ENCODE measurements at places on chromosomes 1 and 21. TPM values are rescaled to one million over a fixed set of nuclear protein-coding genes. Genes with fewer than 3 reads are reported as not detected.

DNA sequence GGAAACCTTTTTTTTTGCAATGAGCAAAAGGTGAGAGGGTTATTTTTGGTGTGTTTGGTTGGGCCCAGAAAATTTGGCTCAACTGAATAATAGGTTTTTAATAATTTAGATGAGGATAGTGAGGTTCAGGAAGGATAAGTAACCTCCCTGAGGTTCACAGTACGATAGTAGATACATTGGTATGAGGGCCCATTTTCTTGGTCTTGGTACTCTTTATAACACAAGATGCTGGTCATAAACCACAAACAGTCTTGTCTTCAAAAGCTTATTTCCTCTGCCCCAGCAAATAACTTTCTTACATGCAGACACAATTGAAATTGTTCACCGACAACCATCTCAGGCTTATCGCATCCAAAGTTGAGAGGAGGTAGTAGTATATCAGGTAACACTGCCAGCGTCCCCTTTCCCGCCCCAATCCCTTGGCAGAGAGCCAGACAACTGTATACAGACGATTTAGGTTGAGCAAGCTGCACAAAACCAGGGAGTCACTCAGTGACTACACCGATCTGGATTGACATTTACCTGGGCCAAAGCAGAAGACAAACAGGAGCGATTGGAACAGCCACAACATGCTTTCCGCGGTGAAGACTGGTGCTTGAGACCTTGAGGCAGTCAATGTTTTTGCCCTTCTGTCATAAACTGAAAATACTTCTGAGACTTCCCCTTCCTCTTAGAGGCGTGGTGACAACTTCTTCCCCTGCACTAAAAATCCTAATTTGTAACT, at the start of gene SLAMF6:
SLAMF6 (minus strand) TSS at position 634 of the 724 bp plus-strand sequence; CDS start at position 571, 63 bp downstream.
- DNase-seq: peak; percentile 64

DNA sequence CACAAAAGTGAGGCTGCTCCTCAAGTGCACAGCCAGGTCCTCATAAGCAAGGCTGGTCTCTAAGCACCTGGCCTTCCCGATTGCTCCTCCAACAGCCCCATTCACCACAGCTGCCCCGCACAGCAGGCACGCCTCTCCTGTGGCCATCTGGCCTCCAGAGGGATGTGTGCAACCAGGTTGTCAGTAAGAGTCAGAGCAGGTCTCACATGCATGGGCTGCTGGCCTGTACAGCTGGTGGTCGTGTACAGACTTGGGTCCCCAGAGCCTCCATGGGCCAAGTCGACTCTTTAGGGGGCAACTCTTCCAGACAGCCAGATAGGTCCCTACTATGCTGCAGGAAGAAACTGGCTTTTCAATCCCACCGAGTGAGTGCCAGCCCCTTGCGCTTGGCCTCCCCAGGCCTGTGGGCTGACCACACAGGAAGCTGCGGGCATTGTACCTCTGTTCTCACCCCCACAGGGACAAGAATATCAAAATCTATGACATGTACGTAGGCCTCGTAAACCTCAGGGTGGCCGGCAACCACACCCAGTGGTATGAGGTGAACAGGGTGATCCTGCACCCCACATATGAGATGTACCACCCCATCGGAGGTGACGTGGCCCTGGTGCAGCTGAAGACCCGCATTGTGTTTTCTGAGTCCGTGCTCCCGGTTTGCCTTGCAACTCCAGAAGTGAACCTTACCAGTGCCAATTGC, 1.4 kb downstream of the PRSS38 start:
- no peak for DNase-seq

GRCh38 chr1:31801458-31801857, 14.4 kb downstream of the SPOCD1 start:
- DNase-seq: no peak

GRCh38 chr1:151716771-151717631, at the start of gene CELF3:
CELF3 (minus strand) TSS chr1:151716803; CDS start chr1:151716020, 783 bp downstream.
- no peak for DNase-seq

- no peak for DNase-seq
Observed at GRCh38 chr1:58718435-58718834, 18.6 kb upstream of the MYSM1 start.

DNA sequence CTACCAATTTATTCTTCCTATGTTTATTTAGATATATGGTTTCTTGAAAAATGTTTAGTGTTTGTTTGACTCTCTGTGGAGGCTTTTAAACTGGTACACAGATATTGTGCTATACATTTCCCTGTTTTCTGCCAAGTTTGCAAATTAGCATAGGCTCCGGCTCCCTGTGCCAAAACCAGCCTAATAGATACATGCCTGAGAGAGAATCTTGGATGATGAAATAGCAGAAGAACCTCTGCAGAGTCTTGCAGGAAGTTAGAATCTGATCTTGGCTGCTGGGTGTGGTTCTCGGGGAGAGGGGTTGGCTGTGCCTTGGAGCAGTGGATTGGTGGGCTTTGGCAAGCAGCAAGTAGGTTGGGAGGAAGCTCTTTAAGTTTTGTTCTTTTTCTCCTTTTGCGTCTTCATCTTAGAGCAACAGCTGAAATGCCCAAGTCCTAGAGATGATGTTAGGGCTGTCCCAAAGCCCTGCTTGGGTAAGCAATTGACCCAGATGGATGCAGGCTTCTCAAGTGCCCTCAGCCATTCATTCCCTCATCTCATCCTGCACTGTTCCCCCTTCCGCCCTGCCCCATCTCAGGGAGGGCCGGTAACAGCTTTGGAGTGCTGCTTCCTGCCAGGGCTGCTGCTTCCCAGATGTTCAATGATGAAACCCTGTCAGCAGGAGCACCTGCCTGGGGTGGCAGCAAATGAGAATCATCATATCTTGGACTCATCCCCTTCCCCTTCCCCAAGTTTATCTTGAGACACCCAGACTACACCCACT, 9.3 kb downstream of the PLA2G2A start:
- DNase-seq: no peak

DNA sequence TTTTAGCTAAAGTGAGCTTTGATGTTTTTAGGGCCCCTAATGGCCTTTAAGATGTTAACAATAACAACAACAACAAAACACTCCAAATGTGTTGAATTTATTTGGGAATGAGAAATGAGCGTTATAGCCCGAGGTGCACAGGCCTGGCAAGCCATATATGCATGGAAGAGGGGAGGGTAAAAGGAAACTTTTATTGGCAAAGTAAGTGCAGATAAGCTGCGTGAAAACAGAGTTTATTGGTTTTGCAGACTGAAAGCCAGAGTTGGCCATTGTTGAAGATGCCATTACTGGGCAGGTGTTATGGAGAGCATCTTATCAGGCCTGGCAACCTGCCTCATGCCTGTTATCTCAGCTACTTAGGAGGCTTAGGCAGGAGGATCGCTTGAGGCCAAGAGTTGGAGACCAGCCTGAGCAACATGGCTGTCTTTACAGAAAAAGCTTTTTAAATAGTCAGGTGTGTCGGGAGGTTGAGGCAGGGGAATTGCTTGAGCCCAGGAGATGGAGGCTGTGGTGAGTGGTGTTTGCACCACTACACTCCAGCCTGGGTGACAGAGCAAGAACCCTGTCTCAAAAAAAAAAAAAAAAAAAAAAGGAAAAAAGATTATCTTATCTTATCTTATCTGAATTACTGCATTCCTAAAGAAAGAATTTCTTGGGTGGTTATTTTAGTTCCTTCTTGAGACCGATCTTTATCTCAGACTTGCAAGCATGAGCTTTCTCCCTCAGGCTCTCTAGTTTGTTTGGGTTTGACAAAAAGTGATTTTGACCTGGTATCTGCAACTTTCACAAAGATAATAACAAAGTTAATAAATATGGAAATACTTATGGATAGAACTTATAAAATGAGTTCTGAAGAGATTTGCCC, 1.7 kb downstream of the PATJ start:
- peak; percentile 47 for DNase-seq

DNA sequence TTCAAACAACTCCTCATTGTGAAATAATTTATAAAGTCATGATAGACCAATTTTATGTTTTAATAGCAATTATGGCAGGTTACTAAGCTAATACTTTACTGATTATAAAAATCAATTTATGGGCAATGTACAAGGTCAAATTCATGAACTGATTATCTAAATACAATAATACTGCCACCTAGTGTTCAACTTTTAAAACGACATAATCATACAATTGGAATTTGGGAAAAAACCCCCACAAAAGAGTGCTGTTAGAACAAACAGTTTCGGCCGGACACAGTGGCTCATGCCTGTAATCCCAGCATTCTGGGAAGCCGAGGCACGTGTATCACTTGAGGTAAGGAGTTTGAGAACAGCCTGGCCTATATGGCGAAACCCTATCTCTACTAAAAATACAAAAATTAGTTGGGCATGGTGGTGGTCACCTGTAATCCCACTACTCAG, 14.0 kb downstream of the GTF2B start:
- no peak for DNase-seq

DNA sequence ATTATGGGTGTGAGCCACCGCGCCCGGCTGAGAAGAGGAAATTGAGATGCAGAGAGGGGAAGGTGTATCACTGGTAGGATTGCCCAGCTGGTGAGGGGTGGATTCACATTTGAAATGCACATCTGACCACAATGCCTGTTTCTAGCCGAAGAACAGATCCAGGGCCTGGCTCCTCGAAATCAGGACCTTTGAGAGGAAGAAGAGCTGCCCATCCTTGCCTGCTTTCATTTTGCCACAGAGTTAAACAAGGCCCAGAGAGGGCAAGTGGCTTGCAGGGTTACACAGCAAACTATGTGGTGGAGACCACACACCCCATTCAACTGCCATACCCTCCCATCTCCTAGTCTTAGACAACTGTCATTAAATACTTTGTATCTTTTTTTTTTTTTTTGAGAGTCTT, 32.9 kb upstream of the TMEM61 start:
- DNase-seq: no peak

GRCh38 chr1:28354121-28354520, 15.4 kb upstream of the PHACTR4 start:
- no peak for DNase-seq

DNA sequence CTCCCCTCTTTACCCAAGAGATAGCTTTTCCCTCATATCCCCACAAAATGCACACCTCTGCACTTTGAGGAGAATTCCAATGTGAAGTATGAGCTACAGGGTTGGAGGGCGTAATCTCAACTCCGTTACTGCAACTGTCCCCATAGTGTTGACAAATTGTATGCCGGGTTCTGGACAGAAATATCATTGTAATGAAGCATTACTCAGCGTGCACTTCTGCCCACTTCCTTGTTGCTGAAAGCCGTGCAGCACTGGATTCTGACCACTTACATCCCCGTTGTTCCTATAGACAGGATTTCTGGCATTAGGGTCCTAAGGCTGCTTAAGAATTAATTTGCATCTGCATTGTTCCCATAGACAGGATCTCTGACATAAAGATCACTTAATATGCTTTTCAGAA, 205.6 kb downstream of the RHOU start:
- DNase-seq: no peak

- no peak for DNase-seq
Observed at GRCh38 chr1:209341146-209341545, 242.4 kb upstream of the CAMK1G start.

S100A4 gene
- 83.8 TPM for total RNA-seq

ZBED6 gene
- 33.9 TPM for total RNA-seq

CELA2B gene
- total RNA-seq: not detected

OR2L3 gene
- not detected for total RNA-seq

VANGL2 gene
- total RNA-seq: 10.3 TPM

DFFA gene
- 19.2 TPM for total RNA-seq
